ENCODE measurements at places on chromosomes 3 and 15.

- DNase-seq: no peak
Observed at GRCh38 chr15:53548236-53548635, 211.2 kb downstream of the WDR72 start.

DNA sequence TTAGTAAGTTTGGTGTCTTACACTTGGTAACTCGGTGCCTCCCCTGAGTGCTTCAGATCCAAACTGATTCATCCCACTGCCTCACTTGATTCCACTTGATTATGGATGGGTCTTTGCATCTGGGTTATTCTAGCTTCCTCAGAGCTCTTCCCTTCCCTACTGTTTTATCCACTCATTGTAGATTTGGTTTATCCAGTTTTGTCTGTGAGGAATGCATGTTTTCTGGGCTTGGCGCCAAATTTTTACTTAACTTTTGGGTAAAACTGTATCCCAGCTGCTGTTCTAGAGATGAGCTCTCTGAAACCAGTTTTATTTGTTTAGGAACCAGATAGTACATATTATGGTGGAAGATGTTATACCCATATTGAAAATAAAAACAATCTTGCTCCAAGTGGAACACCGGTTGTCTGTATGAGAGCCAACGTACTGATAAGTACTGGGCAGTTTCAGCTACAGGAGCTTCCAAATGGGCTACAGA, 20.9 kb downstream of the RAD54L2 start:
- DNase-seq: no peak

DNA sequence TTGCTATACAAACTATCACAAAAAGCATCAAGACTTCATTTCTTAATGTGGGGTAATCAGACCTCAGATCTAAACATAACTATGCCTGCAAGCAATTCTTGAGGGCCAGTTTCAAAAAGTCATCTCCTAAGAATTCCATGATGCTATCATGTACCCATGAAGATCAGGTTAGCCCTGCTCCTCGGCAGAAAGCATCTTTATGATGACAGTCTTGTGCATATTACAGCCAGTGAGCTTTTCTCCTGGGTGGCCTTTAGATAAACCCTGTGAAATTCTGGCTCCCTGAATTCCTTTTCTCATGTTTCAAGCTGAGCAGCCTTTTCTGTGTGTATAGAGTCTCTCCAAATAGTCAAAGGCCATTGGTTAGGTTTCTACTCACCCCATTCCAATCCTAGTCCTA, 201.9 kb upstream of the MCTP2 start:
- DNase-seq: no peak

GRCh38 chr3:110494728-110495127, 576.9 kb upstream of the NECTIN3 start:
- DNase-seq: no peak

DNA sequence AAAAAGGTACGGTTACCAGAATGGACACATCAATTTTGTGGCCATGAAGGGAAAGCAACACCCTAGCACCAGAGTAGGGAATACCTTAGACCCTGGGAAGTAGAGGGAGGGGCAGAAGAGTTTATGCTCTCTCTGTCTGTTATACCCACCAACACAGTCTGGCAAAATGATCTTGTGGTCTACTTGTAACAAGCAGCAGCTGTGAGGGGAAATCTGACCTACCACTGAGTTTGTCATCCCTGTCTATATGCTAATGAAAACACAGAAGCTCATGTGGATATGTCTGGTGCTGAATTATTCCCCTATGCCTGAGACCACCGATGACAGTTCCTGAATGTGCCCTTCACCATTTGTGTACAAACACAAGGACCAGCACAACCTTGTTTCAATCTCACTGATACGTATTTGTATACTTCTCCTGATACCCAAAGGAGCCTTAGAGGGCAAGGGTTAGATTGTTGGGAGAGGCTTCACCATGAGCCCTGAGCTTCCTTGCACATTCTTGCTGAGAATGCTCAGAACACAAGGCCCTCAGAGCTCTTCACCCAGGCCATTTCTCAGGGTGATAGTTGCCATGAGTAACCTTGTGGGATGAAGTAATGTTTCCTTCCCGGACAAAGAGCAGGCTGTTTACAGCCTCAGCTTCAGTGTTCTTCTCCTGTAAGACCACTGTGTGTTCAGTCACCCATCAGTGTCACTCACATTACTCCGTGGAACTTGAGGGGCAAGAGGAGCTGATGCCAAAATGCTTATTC, 24.7 kb upstream of the ZNF639 start:
- no peak for DNase-seq

DNA sequence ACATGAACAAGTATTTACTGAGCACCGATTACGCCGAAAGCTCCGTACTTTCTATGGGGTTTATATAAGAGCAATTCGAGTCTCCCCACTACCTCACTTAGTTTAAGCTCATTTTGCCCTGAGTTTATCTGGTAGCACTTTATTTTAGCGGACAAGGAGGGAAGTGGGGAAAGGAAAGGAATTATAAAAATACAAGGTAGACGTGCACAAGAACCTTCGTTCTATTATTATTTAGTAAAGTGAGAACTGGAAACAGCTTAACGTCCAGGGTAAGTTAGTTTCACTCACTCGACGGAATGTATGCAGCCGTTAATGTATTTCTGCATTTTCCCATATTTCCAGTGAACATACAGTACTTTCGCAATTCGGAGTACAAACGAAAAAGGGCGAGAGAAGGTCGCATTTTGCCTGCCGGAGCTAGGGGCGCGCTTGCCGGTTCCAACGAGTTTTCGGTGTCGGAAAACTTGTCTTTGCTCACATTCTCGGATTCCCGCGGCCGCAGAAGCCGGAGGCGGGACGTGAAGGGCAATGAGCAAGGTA, 1.2 kb upstream of the STT3B start:
- no peak for DNase-seq

GRCh38 chr15:64460206-64460723, at the start of gene ZNF609:
ZNF609 (plus strand) TSS chr15:64460578; CDS start chr15:64499420, 38,842 bp downstream.
- no peak for DNase-seq

GRCh38 chr3:42690766-42691680, 5.7 kb downstream of the KLHL40 start:
- no peak for DNase-seq

- DNase-seq: no peak
Observed at GRCh38 chr15:63332367-63333124, 49.1 kb downstream of the CA12 start.

GRCh38 chr15:57914350-57915055, 151.0 kb downstream of the ALDH1A2 start:
- peak; percentile 3 for DNase-seq

DNA sequence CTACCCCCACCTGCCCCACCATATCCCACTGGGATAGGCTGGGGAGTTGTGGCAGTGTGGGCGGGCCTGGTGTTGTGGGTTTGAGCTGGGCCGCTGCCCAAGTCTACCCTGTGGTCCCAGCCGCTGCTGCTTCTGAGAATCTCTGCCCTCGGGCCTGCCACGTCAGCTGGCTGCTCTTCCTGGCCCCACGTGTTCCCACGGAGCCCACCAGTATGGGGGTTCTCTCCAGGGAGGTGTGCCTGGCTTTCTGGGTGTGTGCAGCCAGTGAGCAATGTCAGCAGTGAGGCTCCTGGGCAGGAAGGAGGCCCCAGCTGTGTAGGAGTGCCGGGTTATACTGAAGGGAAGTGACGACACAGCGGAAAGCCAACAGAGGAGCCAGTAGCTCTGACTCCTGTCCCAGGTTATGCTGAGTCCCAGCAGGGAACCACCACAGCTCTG, 10.5 kb downstream of the GNAI2 start:
- DNase-seq: no peak

GRCh38 chr15:93524432-93524831, 435.4 kb upstream of the RGMA start:
- no peak for DNase-seq
